NCI-H1436 treated with DMSO at 0.1 percent for 48 hours (cell line): ENCODE measurements at places on chromosomes 12 and 14.

DNA sequence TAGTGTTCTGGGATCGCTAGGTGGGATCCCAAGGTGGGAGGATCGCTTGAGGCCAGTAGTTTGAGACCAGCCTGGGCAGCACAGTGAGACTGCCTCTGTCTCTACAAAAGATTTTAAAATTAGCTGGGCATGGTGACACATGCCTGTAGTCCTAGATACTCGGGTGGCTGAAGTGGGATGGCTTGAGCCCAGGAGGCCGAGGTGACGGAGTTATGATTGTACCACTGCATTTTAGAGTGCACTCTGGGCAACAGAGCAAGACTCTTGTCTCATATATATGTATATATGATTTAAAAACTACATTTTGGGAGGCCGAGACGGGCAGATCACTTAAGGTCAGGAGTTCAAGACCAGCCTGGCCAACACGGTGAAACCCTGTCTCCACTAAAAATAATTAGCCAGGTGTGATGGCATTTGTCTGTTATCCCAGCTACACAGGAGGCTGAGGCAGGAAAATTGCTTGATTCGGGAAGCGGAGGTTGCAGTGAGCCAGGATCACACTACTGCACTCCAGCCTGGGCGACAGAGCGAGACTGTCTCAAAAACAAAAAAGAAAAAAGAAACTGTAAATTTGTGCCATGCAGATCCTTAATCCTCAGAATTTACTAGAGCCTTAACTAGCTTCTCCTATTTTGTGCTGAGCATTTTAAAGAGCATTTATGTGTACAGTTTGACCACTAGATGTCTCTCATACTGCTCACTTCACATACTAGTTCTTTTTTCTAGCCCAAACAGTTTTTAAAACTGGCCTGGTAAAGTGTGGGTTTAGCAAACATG, 114.8 kb downstream of the MON2 start:
- DNase-seq, result no peak

GRCh38 chr14:75119056-75119455, 7.8 kb downstream of the NEK9 start:
- DNase-seq, result no peak

- no peak for DNase-seq
These were observed 2.2 kb upstream of the LRP1 start for GRCh38 chr12:57126061-57126460.

DNA sequence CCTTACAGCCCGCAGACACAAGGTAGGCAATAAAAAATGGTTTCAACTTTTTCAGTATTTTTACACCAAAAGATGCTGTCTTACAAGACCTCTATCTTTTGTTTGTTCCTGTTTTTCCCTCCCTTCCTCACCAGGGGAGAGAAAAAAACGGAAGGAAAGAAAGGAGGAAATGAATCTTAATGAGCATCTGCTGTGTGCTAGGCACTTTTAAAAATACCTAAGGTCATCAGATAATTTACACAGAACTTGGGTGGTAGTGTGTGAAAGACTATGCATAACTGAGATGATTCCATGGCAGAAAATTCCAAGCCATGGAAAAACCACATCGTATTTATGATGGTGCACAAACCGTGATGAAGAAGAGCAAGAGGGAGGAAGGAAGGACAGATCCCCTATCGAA, 121.2 kb downstream of the DIP2B start:
- DNase-seq, result no peak

DNA sequence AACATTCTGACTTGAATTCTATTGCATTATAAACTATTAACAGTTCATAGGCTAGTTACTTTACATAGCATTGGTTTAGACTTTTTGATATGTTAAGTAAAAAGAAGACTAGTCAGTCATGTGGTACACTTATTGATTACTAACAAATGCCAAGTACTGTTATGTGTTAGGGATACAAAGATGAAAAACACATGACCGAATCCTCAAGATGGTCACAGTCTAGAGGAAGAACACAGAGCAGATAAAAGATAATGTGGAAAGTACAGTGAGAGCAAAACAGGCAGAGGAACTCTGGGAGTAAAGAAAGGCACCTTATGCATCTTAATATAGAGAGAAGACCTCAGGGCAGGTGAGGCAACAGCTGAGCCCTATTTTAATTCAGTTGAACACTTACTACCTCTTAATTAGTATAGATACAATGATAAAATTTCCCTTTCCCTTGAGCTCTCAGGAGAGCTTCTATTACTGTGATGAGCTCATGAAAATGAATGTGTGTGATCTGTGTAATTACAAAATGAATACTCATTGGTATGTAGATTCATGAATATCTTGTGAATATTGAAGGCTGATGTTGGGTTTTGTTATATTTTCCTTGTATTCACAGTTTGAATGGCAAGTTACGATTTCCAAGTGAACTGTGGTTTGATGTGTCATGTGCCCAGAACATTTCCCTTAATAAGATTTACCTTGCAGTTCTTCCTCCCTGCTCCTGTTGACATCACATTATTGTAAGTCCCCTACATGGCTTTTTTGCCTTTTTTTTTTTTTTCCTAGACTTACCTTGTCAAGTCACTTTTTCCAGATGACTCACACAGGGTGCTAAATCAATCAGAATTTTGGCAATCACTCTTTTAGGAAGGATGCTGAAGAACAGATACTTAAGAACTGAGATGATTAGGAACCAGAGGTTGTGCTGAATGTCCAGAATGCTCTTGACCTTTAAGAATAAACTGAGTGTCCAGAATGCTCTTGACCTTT, 29.5 kb upstream of the MSRB3 start:
- no peak for DNase-seq

- DNase-seq, result no peak
These were observed 1519.3 kb upstream of the TMEM132C start for GRCh38 chr12:126747530-126748149.

DNA sequence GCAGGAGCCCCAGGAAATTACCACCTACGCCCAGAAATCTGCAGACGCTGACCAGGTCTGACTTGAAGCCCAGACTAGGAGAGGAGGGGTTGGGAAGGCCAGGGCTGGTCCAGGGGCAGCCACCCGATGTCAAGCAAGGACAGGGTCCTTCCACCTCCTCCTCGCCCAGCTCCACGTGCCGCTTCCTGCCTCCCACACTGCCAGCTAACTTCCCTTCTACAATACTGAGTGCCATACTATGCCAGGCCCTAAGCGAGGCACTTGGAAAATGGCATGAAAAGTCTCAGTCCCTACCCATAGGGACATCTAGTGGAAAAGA, 71.7 kb downstream of the SETD3 start:
- DNase-seq, result no peak

GRCh38 chr14:103624860-103625259, 4.2 kb upstream of the KLC1 start:
- DNase-seq, result no peak

- no peak for DNase-seq
These were observed 172.8 kb downstream of the KTN1 start for GRCh38 chr14:55752580-55753390.

- no peak for DNase-seq
These were observed 439.3 kb upstream of the FLRT2 start for GRCh38 chr14:85090681-85091080.

DNA sequence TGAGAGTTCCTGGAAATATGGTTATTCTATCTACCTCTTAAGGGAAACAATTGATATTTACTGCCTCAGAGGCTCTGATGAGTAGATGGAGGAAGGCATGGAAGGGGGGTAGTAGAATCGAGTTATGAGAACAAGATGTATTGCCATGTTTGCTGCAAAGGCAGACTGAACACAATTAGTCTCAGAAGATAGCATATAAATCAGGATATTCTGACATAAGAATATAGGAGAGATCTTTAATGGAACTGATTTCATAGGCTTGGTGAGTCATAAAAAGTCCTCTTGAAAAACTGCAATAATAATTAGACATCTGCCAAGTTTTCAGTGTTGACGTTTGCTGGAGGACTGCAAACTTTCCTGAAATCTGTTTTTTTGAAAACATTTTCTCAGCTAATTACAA, 636.1 kb downstream of the TMTC2 start:
- no peak for DNase-seq

DNA sequence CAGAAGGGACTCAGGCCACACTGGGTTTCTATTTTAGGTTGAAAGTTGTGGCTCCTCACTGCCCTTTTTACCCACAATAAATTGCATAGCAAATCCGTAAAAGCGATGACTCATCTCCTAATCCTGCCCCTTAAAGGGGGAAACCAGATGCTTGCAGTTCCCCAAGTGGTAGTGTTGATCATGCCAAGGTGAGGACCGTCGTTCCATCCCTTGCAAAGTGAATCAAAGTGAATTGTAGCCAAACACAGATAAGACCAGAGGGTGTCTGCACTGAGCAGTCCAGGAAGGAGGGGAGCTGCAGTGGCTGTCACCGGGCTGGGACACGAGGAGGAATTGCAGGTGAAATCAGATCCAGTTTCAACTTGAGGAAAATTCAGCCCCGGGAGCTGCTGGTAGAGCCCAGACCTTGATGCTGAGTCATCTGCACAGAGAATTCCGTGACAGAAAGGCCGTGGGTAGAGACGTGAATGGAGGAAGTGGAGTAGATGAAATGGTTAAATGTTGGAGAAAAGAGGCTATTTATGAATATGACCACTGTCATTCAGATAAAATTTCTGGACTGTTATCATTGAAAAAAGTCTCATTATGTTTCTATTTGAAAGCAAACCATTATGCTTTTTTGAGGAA, 44.2 kb upstream of the MMP17 start:
- DNase-seq, result no peak

- DNase-seq, result peak; percentile 12
These were observed 153.9 kb downstream of the PRKCH start for GRCh38 chr14:61475316-61475715.

DNA sequence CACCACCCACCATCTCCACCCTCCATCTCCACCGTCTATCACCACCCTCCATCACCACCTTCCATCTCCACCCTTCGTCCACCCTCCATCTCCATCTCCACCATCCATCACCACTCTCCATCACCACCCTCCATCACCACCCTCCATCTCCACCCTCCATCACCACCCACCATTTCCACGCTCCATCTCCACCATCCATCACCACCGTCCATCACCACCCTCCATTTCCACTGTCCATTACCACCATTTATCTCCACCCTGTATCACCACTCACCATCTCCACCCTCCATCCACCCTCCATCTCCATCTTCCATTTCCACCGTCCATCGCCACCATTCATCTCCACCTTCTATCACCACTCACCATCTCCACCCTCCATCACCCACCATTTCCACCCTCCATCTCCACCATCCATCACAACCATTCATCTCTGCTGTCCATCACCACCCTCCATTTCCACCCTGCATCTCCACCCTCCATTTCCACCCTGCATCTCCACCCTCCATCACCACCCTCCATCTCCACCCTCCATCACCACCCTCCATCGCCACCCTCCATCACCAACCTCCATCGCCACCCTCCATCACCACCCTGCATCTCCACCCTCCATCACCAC, 6.1 kb upstream of the CEP170B start:
- no peak for DNase-seq

GRCh38 chr14:78486081-78486480, 315.9 kb downstream of the NRXN3 start:
- no peak for DNase-seq

DNA sequence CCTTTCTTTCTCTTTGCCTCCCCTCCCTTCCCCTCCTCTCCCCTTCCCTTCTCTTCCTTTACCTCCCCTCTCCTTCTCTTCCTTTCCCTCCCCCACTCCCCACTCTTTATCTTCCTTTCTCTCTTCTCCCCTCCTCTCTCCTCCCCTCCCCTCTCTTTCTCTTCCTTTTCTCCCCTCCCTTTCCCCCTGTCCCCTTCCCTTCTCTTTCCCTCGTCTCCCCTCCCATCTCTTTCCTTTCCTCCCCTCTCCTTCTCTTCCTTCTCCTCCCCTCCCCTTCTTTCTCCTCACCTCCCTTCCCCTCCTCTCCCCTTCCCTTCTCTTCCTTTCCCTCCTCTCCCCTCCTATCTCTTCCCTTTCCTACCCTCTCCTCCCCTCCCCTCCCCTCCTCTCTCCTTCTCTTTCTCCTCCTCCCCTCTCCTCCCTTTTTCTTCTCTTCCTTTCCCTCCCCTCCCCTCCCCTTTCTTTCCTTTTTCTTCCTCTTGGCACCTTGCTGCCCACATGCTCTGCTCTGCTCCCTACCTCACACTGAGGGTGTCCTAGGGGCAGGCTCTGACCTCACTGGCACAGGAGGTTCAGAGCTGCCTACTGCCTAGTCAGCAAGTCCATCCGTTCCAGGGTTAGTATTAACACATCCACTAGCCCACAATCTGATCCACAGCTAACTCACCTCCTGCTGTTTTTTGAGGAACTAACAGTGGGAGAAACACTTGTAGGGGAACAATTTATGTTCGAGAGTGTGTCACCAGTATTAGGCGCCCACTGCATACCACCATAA, 101.0 kb downstream of the NUAK1 start:
- no peak for DNase-seq

GRCh38 chr14:75535164-75535898, 13.1 kb downstream of the BATF start:
- DNase-seq, result no peak

GRCh38 chr14:70709726-70710382, 68.1 kb downstream of the TTC9 start:
- peak; percentile 87 for DNase-seq

DNA sequence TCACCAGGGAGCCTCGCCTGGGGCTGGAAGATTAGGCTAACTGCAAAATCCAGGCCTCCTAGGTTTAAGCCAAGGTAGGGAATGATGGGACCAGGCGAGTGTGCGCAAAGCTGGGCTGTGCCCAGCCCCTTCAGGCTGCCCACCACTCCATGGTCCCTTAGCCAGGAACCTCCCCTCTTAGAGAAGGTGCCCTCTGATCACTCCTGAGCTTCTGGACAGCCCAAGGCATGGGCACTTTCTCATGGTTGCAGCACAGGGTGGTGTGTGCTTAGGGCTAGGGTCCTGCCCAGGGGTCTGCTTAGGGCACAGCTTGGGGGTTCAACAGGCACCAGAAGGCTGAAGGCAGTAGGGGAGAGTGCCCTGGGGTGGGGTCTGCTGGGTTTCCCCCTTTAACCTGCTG, 69.0 kb downstream of the PRIMA1 start:
- no peak for DNase-seq

DNA sequence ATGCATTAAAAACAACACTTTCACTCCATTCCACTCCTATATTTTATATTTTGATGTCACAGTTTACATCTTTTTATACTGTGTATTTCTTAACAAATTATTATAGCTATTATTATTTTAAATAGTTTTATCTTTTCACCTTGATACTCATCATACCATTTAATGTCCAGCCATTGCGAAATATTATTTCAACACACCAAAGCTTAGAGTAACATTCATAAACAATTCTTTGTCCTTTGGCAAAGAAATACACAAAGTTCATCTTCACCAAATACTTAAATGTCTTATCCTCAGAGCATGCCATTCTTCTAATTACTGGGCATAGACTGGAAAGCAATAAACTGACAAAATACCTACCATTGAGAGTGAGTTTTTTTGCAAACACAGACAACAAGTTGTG, 1963.4 kb upstream of the FLRT2 start:
- no peak for DNase-seq

DNA sequence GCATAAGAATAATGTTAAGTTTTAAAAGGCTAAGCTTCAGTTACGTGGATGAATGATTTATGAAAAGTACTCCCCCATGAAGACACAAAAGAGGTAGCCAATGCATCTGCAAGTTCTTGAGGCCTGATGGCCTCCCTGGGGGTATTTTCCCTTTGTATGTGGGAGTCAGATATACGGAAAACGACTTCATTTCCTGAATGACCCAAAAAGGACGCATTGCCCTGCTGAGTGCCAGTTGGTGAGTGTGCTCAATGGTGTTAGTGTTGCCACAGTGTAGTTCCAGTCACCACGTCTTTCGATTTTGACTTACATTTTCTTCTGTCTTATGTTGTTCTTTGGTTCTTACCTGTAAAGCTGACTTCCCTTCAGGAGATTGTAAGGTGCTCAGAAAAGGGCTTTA, 8.0 kb downstream of the ETV6 start:
- no peak for DNase-seq
